Femur (tissue), 1 donor: ENCODE measurements at places on chromosomes 13 and 19.

DNA sequence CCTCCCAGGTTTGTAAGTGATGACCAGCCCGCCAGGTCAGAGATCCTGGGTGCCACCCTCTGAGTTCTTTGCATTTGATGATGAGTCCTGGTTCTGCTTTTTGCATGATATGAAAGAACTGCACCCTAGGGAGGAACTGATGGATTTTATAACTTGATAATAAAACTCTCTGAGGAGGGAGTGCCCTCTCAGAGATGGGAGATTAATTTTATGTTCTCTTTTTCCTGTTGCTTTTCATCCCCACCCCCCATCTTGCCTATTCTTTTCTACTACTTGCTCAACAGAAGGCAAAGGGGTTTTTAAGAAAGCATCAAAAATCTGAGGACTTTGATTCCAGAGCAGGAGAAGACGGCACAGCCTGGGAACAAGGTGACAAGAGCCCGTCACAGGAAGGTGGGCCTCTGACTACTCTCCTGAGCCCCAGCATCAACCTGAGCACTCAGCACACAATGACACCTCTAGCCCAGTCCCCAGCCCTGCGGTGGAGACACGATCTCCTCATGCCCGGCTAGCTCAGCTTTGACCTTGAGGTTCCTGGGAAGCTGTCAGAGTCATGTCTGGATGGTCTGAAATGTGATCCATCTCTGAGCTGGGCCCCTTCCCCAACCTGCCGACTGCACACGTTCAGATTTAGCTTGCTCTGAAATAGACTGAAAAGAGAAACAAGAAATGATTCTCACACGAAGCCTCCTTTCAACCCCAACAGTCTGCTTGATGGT is 69.1 kb downstream of the SIAH3 start:
- DNase-seq, result no peak

DNA sequence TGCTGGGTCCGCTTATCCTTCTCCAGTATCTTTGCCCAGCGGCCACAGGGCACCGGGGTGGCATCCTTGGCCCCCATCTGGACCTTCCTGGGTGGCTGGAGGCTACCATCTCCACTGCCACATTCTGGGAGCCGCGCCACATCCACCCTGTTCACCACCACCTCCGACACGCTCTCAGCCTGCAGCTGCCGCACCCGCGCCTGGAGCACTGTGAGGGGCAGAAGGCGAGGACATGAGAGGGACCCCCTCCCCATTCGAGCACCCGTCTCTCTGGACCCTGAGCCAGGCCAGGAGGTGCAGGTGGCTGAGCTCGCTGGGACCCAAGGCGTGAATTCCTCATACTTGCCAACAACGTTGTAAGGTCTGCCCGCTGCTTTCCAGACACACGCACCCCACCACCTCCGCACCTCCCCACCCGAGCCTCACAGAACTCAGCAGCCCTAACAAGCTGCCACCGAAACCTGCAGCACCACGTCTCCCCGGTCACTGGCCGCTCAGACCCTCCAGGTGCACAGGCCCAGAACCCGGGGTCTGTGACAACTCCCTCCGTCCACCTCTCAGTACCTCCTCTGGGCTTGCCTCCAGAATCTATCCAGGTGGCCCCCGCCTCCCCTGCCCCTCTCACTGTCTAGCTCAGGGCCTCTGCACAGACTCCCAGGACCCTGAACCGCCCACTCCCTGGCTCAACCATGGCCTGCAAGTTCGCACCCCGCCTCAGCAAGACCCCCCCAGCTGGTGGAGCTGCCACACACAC is 3.2 kb downstream of the POLRMT start:
- DNase-seq, result no peak

GRCh38 chr13:76339649-76340048 is 546.6 kb downstream of the KCTD12 start:
- no peak for DNase-seq

DNA sequence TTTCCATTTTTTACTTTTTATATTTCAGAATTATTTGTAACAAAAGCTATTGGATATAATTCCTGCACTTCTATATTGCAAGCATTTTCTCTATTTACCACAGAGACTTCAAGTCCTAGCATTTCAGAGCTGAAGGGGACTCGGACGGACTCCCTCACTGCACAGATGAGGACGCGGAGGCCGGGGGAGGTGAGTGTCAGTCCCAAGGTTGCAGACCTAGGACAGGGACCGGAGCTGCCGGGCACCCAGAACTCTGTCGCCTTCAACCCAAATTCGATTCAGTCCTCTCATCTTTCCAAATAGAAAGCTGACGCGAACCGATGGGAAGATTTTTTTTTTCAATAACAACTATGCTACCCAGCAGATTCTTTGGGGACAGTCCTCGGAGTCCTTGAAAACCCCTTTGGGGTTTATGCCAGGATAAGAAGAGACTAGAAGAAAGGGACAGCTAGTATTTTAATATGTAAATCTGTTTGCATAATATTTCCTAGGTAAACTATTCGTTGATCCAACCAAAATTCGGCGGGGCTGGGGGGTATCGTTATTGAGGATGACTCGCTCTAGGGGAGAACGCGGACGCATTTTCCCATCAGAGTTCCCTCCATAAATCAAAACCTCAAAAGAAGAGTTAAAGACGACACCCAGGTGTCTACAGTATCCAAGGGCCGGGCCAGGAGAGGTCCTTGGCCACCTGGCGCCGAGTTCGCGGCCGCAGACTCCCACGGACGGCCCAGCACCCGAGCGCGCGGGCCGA is 803 bp downstream of the FLT3 start:
- DNase-seq, result no peak

DNA sequence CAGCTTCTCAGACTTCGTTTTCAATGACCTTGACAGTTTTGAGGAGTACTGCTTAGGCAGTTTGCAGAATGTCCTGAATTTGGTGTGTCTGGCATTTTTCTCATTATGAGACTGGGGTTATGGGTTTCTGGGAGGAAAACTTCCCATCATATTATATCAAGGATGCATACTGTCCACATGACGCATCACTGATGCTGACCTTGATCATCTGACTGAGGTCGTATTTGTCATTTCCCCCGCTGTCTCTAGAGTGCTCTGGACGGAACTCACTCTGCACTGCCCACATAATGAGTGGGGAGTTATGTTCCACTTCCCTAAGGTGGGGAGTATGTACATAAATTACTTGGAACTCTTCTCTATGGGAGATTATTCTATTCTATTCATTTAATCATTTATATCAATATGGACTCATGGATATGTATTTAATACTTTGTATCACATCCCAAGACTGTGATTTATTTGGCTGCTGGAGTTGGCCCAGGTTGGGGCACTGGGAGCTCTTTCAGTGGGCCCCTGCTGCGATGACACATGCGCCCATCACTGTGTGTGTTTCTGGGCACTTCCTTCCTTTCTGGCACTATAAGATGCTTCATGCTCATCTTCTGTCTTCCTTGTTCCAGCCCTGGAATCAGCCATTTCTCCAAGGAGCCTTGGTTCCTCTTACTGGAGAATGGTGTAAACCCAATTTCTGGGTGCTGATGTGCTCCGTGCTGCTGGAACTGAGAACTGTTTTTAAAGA is 138.6 kb downstream of the MIPEP start:
- DNase-seq, result no peak

GRCh38 chr19:55626350-55626749 is 2.0 kb upstream of the ZNF784 start:
- no peak for DNase-seq

GRCh38 chr19:44890366-44891015 is 563 bp upstream of the TOMM40 start:
- no peak for DNase-seq

DNA sequence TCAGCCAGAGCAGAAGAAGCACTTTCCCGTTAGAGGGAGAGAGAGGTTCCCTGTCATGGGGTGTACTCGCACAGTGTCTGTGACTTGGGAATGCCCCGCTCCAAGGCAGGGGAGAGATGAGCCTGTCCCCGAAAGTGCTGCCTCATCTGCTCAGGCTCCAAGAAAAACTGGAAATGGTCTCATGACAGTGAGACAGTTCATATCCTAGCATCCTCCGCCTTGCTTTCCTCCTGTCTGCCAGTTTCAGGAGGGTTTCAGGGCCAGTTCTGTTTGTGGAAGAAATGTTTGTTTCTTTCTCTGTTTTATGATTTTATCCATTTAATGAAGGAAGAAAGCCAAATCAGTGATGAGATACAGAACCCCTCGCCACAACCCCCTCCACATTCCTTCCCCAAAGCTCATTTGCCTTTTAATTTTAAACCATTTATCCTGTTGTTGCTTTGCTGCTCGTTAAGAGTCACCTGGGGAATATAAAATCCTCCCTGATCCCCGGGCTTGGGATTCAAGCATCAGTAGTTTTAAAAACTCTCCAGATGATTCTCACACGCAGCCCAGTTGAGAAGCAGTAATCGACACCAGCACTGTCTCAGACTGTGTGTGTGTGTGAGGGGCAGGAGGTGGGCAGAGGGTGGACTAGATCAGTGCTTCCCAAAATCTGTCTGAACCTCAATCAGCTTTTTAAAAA is 144.6 kb upstream of the UBL3 start:
- DNase-seq, result no peak
